T-helper 22 cell (primary cell): ENCODE measurements at places on chromosomes 1 and 21.

DNA sequence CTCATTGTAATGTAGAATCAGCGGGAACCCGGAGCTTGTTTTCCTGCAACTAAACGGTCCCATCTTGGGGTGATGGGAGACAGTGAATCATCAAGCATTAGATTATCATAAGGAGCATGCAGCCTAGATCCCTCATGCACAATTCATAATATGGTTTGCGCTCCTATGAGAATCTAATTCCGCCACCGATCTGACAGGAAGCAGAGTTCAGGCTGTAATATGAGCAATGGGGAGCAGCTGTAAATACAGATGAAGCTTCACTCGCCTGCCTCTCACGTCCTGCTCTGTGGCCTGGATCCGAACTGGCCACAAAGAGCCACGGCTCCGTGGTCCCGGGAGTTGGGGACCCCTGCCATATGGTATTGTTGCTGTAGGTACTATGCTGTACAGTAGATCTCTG is 1.6 kb downstream of the IFI44 start:
- DNase-seq: no peak

DNA sequence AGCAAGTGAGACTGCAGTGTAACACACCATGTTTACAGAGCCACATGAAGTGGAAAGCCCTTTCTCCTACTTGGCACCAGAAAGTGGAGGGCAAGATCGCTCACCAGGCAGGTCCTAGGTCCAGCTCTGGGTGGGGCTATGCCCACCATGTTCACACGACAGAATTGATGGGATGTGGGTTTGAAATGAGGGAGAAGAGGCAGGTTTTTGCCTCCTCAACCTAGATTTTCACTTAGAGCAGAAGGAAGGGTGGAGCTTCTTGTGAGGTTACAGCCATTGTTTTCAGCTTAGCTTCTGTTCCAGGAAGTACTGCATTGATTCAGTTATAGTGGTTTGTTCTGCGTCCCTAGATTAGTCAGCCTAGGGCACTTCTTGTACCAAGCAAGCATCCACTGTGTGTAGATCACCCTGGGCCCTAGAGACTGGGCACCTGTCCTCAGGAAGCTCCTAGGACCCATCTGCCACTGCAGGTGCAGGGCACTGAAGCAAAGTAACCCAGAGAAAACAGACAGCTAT is 2.3 kb downstream of the CD53 start:
- DNase-seq: no peak

DNA sequence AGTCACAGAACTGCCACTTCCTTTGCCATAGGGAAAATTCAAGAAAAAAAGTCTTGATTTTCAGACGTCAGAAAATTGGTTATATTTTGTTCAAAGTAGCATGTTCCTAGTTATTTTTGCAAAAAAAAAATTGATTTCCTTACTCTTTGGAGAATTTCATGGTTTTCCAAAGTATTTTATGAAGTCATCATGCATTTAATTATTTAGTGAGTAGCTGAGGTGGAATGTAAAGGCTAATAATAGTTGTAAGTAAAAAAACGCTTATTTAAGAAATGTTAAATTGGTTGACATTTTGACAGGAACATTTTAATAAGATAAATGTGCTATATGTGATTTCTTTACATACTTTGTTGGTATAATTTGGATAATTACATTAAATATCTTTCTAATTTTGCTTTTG is 20.8 kb downstream of the TSEN15 start:
- DNase-seq: no peak

GRCh38 chr1:222994511-222995235 is 148.4 kb downstream of the TLR5 start:
- no peak for DNase-seq

DNA sequence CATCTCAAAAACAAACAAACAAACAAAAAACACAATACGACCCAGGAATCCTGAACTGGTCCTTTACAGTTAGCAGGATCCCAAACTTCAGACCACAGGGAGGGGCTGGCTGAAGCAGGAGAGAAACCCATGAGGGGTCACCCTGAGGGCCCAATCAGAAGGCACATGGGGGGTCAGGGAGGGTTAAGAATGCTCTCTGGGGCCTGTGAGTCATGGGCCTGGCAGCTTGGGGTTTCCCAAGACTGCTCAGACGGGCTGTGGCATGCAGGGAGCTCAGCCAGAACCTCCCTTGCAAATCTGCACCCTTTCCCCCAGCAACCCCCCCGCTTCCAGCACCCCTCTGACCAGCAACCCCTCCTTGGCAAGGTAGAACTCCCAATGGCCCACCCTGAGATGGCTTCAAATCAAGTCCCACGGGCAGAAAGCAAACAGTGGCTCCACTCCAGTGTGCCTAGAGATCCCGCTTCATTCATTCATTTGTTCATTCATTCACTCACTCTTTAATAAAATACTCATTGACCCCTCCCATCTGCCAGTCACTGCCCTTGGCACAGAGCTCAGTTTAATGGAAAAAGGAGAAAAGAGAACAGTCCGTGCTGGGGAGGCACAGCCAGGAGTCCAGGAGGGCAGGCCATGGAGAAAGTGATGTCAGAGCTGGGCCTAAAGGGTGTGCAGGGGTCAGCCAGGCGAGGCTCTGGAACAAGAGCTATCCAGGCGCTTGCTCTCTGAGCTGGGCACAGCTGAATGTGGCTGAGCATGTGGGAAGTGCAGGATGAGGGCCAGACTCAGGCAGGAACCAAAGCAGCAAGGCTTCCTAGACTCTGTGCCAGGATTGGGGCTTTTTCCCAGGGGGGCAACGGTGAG is 8.2 kb downstream of the UQCRHL start:
- DNase-seq: no peak

- no peak for DNase-seq
Measured at GRCh38 chr1:19081218-19081893, 124.9 kb upstream of the IFFO2 start.

DNA sequence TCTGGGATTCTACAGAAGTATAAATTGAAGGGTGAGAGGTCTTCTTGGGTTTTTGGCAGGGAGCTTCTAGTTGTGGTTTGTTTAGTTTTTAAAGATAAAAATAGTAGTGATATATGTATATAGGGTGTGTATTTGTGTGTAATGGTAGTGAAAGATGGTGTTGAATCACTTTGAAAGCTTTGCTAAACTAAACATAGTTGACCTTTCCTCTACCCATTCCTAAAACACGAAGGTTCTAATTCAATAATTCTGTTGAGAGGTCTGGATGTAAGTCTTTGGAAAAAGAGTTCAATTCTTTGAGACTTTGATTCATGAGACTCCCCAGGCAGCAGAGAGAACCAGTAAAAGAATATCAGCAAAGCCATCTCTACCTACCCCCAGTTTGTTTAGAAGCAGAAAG is 247.9 kb upstream of the DUSP10 start:
- DNase-seq: no peak

- DNase-seq: no peak
Measured at GRCh38 chr21:45836694-45837670, 144.6 kb upstream of the COL6A1 start.

DNA sequence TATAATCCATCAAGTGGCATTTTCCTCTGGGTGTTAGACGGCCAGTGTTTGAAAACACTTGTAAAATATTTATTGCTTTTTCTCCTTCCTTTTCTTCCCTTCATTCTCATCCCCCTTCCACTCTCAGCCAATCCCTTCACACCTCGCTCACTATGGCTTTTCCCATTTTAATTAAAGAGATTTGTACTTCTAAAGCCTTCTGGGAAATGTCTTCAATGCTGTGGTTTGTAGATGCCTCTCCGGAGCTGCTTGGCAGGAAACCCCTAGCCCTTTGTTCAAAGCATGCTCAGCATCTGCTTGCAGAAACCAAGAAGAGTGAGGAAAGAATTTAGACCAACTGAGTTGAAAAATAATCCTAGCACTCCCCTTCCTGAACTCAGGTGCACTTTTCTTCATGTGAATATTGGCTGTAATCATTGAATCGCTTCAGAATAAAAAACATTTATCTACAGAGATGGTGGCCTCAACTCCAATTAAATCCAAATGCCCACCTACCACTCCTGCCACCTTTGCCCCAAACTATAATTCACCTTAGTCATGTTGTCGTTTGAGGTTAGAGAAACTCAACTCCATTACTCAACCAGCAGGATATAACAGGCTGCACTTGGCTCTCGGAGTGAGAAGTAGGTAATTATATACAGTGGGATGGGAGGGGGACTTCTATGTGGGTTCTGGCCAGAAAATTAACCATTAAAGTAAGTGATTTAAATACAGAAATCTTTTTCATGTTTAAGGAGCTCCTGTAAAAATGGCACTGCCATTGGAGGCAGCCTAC is 659.4 kb upstream of the CAMK1G start:
- no peak for DNase-seq

- no peak for DNase-seq
Measured at GRCh38 chr1:162091681-162092524, 22.4 kb downstream of the NOS1AP start.

GRCh38 chr1:64246294-64246917 is 43.0 kb downstream of the UBE2U start:
- no peak for DNase-seq

DNA sequence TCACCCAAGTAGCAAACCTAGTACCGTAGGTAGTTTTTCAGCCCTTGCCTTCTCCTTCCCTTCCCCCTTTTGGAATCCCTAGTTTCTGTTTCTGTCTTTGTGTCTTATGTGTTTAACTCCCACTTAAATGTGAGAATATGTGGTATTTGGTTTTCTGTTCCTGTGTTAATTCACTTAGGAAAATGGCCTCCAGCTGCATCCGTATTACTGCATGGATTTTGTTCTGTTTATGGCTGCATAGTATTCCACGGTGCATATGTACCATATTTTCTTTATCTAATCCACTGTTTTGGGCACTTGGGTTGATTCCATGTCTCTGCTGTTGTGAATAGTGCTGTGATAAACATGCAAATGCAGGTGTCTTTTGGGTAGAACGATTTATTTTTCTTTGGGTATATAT is 138.6 kb downstream of the POU2F1 start:
- no peak for DNase-seq

GRCh38 chr1:2070800-2071530 is 20.8 kb downstream of the PRKCZ start:
- no peak for DNase-seq

DNA sequence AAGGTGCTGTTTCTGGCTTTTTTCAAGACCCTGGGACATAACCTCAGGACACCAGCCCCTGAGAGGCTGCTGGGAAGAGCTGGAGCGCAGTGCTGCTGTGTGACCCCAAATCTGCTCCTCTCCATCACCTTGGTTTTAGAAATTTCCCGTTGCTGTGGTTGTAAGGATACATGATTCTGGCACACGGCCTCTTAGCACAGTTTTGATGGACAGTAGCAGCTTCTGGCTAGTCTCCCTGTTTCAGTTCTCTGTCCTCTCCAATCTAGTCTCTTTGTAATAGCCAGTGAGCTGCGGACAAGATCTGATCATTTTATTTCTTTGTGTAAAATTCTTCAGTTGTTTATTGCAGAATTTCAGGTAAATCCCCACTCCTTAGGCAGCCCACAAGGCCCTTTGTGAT is 3.1 kb downstream of the CLIC6 start:
- no peak for DNase-seq

DNA sequence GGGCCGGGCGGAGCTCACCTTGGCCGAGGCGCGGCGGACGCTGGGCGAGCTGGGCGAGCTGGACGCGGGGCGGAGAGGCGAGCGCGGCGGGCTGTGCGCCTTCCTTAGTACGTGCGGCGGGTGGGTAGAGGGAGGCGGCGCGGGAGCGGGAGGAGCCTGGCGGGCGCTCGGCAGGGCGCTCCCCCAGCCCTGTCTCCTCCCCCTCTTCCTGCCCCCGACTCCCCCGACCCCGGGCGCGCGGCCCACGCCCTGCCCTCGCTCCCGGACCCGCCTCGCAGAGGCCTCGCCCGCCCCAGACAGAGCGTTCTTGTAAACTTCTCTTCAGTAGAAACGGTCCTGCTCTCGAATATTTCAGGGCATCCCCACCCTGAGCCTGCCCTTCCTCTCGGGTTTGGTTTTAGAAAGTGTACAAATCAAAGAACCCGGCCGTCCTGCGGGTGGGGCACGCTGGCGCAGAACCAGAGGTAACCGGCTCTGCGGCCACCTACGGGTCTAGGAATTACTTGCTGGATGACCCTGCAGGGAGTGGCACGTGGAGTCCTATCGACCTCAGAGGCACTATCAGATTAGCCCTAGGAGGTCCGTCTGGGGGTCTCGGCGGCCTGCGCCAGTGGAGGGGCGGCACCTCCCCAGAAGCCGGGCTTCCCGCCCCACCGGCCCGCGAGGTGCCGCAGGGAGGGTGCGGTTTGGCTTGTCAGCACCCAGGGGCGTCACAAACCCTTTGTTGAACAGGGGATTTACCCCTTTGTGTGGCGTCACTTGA is at the start of gene S100A10:
S100A10 (minus strand) TSS at position 126 of the 763 bp plus-strand sequence. CDS start 7,629 bp downstream, outside the sequence.
- DNase-seq: peak; percentile 76

DNA sequence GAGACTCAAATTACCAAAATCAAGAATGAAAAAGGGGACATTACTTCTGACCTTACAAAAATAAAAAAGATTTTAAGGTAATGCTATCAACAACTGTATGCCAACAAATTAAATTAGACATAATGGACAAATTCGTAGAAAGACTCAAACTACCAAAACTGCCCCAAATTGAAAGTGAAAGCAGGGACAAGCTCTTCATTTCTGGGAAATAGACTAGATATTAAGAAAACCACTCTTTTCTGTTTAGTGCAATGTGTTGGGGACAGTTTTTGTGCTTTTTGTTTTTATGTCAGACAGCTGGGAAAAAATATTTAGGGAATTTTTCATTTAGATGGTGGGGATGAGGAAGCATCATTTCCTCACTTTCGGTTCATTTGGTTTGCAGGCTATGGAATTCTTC is 4.9 kb upstream of the GBP1 start:
- DNase-seq: no peak

- no peak for DNase-seq
Measured at GRCh38 chr1:114314098-114314497, 160.4 kb upstream of the SYT6 start.

DNA sequence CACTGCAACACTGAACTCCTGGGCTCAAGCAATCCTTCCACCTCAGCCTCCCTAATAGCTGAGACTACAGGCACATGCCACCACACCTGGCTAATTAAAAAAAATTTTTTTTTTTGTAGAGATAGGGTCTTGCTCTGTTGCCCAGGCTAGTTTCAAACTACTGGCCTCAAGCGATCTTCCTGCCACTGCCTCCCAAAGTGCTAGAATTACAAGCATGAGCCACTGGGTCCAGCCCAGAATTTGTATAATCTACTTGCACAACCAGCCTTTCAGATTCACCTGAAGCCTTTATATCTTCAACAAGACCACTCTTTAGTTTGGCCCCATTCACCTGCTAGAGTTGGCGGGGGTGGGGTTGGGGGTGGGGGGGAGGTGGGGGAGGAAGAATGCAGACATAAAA is 181.7 kb upstream of the LMO4 start:
- no peak for DNase-seq

DNA sequence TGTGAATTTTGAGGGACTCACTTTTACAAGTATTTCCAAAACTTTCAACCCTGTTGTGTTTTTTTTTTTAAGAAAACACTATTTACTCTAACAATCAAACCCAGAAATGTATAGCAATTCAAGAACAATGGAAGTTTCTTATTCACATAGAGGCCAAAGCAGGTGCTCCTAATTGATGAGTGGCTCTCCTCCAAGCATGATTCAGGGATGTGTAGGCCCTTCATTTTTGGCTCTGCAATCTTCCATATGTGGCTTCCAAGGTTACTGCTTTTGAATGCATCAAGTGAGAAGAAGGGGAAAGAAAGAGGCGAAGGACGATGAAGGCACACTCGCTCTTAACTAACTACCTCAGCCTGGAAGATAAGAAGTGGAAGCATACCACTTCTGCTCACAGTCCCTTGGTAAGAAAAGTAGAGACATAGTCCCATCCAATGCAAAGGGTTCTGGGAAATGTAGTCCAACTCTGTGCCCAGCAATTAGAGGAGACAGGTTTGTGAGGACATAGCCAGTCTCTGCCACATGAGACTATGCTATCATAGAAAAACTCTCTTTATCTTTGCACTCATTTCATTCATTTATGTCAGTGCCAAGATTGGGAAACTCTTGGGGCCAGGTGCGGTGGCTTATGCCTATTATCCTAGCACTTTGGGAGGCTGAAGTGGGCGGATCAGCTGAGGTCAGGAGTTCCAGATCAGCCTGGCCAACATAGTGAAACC is 46.0 kb downstream of the OPTC start:
- no peak for DNase-seq
